ENCODE measurements at places on chromosomes 5 and 9.

DNA sequence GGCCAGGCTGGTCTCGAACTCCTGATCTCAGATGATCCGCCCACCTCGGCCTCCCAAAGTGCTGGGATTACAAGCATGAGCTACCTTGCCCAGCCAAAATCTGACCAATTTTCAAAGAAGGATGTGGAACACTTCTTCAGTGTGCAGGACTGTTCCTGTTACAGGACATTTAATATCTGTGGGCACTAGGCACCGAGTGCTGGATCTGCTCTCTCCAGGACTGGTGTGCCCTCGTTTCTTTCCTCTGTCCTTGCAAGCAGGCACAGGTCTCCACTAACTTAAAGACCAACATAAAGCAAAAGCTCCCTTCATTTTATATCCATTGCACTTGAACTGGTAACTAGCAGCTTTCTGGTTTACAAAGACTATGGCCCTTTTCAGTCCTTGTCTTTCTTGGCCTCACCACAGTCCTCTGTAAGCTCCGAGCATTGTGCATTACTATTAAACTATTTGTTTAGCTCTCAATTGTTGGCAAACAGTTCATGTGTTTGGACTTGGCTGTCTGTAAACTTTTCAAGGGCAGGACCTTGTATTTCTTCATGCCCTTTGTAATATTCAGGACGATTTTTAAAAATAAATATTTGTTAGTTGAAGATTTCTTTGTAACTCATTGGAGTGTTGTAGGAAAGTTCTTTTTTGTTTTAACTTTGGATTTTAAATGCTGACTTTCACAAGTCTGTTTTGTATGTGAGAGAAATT lies 37.3 kb downstream of the ARHGEF28 start:
- no peak for DNase-seq

- DNase-seq = no peak
Measured at GRCh38 chr5:78537821-78538220, 110.8 kb downstream of the LHFPL2 start.

GRCh38 chr5:6914347-6914746 lies 201.1 kb downstream of the TENT4A start:
- no peak for DNase-seq

DNA sequence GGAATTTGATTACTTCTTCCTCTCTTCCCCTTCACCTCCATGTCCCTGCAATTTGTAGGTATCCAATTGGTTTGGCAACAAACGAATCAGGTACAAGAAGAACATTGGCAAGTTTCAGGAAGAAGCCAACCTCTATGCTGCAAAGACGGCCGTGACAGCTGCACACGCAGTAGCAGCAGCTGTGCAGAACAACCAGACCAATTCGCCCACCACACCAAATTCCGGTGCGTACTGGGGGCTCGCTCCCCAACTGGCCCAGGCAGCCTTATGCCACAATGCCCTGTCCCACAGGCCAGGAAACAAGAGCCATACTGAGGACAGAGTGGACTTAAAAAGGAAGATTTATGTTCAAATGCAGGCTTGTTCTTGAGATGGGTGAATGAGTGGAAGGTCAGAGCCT lies 213.5 kb downstream of the PBX3 start:
- no peak for DNase-seq

GRCh38 chr5:126855266-126855665 lies 78.3 kb downstream of the LMNB1 start:
- DNase-seq = no peak

- no peak for DNase-seq
Measured at GRCh38 chr5:134911285-134912206, 6.6 kb downstream of the PCBD2 start.

DNA sequence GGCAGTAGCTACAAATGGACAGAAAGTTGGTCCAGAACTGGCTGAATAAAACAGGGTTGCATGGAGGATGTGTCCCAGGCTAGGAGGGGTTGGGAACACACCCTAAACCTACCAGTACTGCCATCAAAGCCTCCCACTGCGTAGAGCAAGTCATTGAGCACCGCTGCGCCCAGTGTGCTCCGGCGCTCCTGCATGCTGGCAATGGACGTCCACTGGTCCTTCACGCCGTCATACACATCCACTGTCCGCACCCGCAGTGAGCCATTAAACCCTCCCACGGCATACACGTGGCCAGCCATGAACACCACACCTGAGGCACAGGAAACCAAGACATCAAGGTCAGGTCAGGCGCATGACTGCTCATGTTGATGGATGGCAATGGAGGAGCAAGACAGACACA lies 97.0 kb downstream of the KLHL3 start:
- DNase-seq = no peak

GRCh38 chr9:75101004-75101588 lies 12.8 kb downstream of the OSTF1 start:
- DNase-seq = no peak

DNA sequence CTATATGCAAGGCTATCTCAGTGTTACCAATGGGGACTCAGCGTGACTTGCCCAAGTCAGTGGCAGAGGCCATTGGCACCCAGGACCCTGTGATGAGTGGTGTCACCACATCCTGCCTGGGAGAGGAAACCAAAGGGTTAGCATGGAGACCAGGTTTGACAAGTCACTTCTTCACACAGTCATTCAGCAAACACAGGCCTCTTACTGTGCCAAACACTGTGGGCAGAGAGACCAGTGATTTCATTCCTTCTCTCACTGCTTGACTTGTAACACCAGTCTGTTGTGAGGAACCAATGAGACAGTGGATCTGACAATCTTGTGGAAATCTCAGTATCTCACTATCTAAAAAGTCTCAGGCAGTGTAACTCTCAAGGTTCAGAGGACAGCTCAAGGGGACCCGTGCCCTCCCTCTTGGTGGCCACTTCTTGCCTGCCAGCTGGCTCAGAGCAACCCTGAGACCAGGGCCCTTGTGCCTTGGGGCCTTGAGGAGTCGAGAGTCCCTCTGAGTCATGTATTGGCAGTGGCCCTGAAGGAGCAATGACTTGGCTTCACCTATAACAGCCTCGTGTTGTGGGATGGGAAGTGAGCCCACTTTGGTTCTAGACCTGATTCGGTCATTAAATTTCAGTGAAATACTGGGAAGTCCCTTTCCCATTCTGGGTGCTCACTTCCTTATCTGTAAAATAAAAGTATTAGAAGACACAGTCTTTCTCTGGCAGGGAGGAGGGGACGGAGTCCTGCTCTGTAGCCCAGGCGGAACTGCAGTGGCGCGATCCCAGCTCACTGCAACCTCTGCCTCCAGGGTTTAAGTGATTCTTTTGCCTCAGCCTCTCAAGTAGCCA lies 1.6 kb downstream of the FABP6 start:
- no peak for DNase-seq

DNA sequence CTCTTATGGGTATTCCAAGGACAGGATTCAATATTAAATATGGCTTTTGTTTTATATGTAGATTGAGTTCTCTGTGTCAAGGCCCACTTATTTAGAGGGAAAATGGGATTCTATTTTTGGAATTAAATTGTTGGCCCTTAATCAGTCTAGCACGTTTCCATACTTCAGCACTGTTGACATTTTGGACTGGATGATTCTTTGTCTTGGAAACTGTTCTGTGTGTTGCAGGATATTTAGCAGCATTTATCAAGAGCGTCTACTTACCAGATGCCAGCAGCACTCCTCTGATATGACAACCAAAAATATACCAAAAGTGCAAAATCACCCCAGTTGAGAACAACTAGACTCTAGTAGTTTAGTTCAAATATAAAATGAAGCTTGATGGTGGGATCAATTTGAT lies 1027.0 kb upstream of the COX7C start:
- DNase-seq = no peak

DNA sequence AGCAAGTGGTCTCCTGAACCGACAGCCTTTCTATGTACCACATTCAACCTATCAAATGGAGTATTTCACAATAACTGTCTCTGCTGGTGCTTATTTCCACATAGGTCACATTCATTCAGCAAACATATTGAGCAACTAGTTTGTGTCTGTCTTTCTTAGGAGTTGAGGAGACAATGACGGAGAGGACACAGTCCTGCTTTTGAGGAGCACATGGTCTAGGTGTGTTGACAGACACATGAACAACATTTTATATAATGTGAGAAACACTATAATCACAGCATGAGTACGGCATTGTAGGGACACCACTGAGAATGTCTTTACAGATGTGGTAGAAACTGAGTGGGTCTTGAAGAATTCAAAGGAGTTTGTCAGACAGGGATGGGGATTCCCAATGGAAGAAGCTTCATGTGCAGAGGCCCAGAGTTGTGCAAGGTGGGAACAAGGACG lies 28.5 kb downstream of the NFIL3 start:
- no peak for DNase-seq

DNA sequence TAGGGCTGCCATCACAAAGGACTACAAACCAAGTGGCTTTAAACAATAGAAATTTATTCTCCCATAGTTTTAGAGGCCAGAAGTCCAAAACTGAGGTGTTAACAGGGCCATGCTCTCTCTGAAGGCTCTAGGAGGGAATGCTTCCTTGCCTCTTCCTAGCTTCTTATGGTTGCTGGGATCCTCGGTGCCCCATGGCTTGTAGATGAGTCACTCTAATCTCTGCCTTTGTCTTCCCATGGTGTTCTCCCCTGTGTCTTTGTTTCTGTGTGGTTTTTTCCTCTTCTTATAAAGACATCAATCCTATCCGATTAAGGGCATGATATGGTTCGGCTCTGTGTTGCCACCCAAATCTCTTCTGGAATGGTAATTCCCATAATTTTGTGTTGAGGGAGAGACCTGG lies 178.8 kb upstream of the NREP start:
- DNase-seq = no peak

DNA sequence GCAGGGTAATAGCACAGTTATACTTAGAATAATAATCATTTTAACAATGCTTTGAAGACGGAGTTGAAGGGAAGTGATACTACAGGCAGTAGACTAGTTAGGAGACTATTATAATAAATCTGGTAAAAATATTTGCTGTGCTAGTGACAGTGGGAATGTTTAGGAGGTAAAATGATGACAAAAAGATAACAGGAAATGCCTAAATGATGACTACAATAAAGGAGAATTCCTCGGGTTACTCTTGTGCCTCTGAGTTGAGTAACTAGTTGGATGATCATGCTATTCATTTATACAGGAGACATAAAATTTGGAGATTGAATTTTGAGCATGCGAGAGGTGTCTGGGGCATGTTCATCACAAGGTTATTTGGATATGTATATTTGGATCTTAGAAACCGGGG lies 32.2 kb upstream of the PAM start:
- DNase-seq = no peak

DNA sequence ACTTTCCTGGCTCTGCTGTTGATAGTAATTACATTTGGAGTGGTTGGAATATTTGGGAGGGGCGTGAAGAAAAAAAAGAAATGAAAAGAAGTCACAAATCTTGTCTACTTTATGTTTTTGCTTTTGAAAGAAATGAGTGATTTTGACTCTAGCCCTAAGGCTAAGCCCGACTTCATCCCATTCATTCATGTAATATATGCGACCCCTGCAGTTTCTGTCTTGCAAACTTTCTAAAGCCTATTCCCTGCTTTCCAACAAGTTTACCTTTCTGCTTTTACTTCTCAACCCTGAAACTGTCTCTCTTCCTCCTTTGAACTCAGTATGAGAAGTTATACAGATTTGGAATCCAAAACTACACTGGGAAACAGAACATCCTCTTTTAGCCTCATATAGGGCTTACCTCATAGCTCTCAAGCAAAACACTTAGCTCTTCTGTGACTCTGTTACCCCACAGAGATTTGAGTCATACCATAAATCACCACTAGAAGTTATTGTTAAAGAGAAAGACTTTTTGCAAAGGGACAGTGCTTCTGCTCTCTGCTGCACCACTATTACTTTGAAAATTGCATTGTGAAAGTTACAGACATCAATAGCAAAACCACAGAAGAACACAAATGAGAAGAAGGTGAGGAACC lies 1.6 kb downstream of the CFAP95 start:
- no peak for DNase-seq

GRCh38 chr5:139078345-139078744 lies 119.8 kb downstream of the SIL1 start:
- DNase-seq = no peak

DNA sequence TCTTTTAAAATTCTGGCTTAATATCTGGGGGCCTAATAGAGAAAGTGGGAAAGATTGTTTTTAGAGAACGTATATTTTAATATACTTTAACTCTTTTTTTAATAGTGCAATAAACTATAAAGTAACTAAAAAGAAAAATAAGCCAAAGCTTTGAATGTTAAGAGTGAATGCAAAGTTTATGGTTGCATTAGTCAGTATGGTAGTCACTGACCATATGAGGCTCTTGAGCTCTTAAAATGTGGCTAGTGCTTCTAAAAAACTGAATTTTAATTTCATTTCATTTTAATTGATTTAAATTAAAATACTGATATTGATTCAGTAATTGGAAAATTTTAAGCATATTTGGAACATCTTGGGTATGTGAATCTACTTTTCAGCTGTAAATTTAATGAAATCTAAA lies 310.7 kb downstream of the PJA2 start:
- no peak for DNase-seq

- no peak for DNase-seq
Measured at GRCh38 chr5:98786191-98786853, 12.9 kb downstream of the RGMB start.

- no peak for DNase-seq
Measured at GRCh38 chr5:109837231-109837861, 147.6 kb downstream of the MAN2A1 start.

DNA sequence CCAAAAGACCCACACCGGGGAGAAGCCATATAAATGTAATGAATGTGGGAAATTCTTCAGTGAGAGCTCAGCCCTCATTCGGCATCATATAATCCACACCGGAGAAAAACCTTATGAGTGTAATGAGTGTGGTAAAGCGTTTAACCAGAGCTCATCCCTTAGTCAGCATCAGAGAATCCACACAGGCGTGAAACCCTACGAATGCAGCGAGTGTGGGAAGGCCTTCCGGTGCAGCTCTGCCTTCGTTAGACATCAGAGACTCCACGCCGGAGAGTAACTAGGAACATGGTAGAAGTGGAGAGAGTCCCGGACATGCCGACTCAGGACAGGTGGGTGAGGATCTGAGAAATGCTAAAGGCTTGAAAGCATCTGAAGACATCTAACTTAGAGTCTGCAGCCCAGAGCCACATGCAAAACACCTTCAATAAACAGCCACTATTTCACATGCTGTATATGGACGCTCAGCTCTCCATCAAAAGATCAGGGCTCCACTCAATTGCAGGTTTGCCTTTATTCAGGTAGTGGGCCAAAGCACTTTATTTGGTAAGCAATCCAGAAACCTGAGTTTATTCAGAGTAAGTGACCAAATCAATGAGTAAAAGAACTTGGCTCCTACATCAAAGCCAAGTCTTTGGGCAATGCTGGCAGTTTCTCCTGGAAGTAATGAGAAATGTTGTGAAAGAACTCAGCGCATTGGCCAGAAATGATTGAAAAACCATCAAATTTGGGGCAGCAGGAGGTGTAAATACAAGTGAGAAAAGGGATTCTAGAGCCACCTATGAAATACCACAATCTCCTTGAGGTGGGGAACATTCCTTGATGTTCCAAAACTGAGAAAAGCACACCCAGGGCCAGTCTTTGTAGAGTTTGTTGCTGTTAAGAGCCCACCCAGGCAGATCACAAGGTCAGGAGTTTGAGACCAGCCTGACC lies 6.0 kb downstream of the RPL12 start:
- DNase-seq = no peak

- no peak for DNase-seq
Measured at GRCh38 chr5:139708434-139708861, 60.3 kb downstream of the CXXC5 start.

All from activated CD4-positive, CD25-positive, alpha-beta regulatory T cell (primary cell).